ENCODE measurements at places on chromosomes 1 and 21.

DNA sequence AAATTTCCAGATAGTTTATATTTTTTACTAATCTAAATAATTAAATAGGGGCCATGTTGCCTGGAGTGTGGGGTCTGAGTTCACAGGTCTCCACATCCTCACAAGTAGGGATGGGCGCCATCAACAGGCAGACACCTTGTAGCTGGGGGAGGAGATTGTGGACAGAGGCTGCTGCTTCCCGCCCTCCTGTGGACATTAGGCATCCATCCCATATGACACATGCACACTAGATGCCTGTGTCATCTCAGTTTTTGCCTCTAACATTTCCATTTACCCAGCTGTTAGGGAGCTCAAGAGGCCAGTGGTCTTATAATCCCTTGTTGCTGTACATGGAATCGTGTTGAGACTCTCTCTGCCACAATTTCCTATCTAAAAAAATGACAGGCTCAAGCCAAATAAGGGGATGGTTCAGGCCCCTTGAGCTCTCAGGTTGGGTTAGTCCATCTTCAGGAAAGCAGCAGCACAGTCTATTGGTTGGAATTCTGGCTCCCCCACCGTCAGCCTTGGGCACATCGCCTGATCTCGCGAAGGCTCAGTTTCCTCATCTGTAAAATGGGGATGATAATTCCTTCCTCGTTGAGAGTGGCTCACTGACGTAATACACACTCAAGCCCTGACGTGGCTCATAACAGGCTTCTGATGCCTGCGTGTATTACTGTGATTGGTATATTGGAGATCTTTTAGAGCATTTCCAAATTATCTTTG is 13.6 kb downstream of the LHX4 start:
- DNase-seq, result no peak

- DNase-seq, result no peak
These were observed 35.1 kb upstream of the RGS7 start for GRCh38 chr1:241391926-241392710.

DNA sequence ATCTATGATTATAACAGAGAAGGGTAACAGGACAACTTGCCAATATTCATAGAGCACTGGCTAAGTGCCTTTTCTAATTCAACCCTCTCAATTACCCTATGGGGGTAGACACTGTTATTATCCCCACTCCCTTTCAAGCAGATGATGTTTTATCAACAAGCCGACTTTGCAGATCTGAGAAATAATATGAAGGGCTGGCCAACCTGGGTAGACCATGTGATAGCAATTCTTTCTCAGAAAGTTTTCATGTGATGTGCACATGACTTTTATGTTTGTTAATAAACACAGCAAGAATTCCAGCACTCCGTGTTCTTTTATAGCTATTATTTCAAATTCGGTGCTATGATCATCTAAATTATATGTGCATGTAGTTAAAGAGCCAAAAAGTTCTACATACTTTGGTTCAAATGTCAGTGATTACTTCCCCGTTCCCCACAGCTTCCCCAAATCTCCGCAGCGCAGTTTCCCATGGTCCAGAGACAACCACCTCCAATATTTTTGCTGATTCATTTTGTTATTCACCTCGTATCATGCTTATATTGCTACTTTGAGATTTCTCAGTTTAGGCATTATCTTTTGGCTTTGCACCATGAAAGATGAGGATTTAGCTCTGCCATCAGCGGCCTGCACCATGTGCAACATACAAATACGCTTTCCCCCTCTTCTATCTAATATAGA is 96.7 kb upstream of the GADD45A start:
- DNase-seq, result no peak

DNA sequence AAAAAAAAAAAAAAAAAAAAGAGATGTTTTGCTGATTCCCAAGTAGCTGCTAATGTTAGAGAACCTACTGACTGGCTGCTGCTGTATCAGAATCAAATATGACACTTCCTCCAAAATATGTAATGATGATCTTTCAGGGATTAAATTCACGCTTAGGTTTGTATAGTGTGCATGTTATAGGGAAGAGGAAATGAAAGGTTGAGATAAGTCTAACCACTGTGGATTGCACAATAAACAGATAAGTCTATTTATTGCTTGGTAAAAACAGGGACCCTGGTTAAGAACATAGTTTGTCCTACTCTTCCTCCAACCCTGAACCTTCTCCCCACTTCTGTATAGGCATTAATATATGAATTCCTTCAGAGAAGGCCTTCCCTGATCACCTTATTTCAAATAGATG is 13.2 kb downstream of the RC3H1 start:
- DNase-seq, result no peak
